ENCODE measurements at places on chromosomes 7 and 10.

DNA sequence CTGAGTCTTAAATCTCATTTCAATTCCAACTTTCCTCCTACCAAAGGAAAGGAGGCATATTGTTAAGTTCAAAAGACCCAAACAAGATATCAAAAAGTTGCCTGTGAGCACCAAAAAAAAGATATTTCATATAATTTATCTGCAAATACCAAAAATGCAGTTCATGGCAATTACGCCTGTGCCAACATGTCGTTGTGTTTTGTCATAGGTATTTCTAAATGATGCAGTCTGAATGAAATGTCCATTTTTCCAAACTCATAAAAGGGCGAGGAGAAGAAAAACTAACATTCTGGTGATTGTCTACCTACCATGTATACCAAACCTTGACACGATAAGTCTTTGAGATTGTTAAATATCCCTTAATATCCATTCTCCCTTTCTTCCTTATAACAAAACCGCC lies 109.8 kb downstream of the SGMS1 start:
- no peaks in the 10 kb centered on the region for H3K36me3 ChIP-seq
- H3K27me3 ChIP-seq = no peaks in the 10 kb centered on the region
- H3K4me3 ChIP-seq = no peak overlapping the region
- DNase-seq = no peak

DNA sequence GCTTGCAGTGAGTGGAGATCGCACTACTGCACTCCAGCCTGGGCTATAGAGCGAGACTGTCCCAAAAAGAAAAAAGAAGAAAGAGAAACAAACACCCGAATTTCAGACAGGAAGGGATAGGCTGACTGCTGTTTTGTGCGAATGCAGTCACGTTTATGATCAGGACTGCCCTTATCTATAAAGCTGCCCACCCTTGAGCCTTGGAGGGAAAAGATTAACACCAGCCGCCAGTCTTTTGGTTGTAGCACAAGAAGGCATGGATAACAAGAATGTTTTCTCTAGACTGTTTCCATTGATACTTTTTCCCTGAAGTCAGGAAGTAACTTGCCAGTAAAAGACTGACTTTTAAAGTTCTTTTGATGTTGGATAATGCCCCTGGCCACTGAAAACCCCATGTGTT lies 314.0 kb downstream of the BICC1 start:
- H3K27ac ChIP-seq = no peak overlapping the region
- no peak for DNase-seq
- H3K27me3 ChIP-seq = no peaks in the 10 kb centered on the region

DNA sequence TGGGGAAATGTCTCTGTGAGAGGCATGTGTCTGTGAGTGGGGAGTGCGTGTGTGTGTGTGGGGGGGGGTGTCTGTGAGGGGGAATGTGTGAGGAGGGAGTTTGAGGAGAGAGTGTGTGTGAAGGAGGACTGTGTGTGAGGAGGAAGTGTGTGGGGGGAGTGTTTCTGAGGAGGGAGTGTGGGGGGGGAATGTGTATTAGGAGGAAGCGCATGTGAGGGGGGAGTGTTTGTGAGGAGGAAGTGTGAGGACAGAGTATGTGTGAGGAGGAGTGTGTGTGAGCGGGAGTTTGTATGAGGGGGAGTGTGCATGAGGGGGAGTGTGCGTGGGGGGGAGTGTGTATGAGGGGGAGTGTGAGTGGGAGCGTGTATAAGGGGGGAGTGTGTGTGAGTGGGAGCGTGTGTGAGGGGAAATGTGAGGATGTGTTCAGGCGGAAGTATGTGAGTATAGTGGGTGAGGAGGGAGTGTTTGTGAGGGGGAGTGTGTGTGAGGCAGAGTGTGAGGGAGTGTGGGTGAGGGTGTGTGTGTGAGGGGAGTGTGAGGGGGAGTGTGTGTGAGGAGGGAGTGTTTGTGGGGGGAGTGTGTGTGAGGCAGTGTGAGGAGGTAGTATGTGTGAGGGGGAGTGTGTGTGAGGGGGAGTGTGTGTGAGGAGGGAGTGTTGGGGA lies 21.8 kb upstream of the PTPRN2 start:
- no peaks in the 10 kb centered on the region for H3K27me3 ChIP-seq
- H3K36me3 ChIP-seq = peaks cover 19% of the 10 kb centered on the region
- DNase-seq = no peak
- no peaks in the 10 kb centered on the region for H3K4me1 ChIP-seq

DNA sequence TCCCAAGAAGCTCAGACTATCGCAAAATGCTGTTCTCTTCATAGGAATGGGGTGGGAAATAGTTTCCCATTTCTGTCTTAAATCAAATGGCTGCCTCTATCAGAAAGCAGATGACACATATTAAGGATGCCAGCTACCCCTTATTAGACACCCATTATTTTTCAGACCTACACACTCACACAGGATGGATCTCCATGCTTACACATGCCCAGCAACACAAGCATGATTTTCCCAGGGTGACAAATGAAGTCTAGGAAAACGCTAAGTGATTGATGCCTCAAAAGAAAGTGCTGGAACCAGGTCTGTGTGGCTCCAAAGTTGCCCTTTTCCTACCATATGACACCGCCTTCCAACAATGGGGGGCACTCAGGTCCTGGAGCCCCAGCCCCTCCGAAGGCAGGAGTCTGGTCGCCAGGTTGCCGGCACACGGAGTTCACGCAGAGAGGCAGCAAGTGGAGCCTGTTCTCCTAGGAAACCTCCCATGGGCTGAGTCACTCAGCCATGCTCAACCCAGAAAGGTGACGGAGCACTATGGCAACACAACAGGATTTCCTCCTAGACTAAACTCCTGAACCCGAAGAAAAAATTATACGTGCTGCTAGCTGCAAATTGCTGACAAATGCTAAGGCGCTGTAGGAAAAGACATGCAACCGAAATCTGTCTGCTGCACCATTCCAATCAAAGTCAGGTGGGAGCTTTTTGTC lies 19.8 kb downstream of the VOPP1 start:
- DNase-seq = no peak
- H3K36me3 ChIP-seq = peaks cover 18% of the 10 kb centered on the region
- H3K4me1 ChIP-seq = peaks cover 46% of the 10 kb centered on the region
- H3K27ac ChIP-seq = no peak overlapping the region
- H3K27me3 ChIP-seq = no peaks in the 10 kb centered on the region

GRCh38 chr7:42217548-42217947 lies 19.5 kb downstream of the GLI3 start:
- peaks cover 2% of the 10 kb centered on the region for H3K27me3 ChIP-seq
- H3K36me3 ChIP-seq = no peaks in the 10 kb centered on the region
- no peak overlapping the region for H3K4me3 ChIP-seq

DNA sequence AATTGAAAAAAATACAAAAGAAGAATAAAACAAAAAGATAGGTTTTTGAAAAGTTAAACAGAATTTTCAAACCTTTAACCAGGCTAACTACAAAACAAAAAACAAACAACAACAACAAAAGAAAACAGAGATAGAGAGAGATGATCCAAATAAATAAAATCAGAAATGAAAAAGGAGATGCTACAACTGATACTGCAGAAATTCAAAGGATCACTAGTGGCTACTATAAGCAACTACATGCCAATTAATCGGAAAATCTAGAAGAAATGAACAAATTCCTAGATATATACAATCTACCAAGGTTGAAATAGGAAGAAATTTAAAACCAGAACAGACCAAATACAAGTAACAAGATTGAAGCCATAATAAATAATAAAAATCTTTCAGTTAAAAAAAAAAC lies 326.8 kb upstream of the VSTM2A start:
- no peak overlapping the region for H3K27ac ChIP-seq
- no peak for DNase-seq
- no peaks in the 10 kb centered on the region for H3K36me3 ChIP-seq
- H3K27me3 ChIP-seq = no peaks in the 10 kb centered on the region
- no peak overlapping the region for H3K4me3 ChIP-seq

- H3K4me1 ChIP-seq = no peaks in the 10 kb centered on the region
- no peak overlapping the region for H3K4me3 ChIP-seq
- H3K36me3 ChIP-seq = no peaks in the 10 kb centered on the region
- no peaks in the 10 kb centered on the region for H3K27me3 ChIP-seq
- no peak overlapping the region for H3K27ac ChIP-seq
Observed at GRCh38 chr7:138077809-138078208, 1.6 kb downstream of the AKR1D1 start.

GRCh38 chr7:47549916-47550315 lies 32.0 kb downstream of the TNS3 start:
- no peaks in the 10 kb centered on the region for H3K27me3 ChIP-seq
- no peak overlapping the region for H3K4me3 ChIP-seq
- no peak for DNase-seq
- no peaks in the 10 kb centered on the region for H3K4me1 ChIP-seq

GRCh38 chr10:72096115-72097000 lies 8.0 kb upstream of the SPOCK2 start:
- H3K4me3 ChIP-seq = no peak overlapping the region
- DNase-seq = no peak
- H3K36me3 ChIP-seq = peaks cover 6% of the 10 kb centered on the region
- H3K27me3 ChIP-seq = no peaks in the 10 kb centered on the region
- peaks cover 3% of the 10 kb centered on the region for H3K4me1 ChIP-seq

- DNase-seq = no peak
- H3K27me3 ChIP-seq = no peaks in the 10 kb centered on the region
- H3K4me1 ChIP-seq = no peaks in the 10 kb centered on the region
- no peak overlapping the region for H3K27ac ChIP-seq
- no peaks in the 10 kb centered on the region for H3K36me3 ChIP-seq
Observed at GRCh38 chr7:18163091-18163490, 135.4 kb upstream of the PRPS1L1 start.

DNA sequence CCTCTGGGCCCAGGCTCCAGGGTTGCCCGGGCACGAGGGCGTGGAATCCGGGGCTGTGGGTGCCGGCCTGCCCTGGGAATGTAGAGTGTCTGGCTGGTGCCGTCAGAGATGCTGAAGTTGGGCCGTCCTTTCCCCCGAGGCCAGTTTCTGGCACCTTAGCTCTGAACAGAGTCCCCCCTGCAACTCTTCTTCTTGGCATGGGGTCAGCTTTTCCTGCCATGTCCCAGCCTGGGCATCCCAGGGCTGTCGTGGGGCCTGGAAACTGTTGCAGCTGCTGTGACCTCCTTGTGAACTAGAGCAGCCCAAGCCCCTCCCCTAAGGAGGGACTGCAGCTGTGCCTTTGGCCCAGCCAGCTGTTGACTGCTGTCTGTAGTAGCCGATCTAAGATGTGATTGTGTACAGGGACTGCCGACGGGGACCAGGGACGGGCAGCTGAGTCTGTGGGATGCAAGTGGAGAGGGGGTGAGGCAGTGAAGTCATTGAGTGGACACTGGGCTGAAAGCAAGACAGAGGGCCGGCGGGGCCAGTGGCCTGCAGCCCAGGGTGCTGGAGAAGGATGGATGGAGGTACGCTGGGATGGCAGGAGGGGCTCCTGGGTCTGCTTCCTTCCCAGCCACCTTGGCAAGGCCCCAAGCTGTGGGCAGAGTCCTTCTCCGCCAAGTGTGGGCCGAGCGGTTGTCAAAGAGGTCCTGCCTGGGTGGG lies 35.8 kb downstream of the GBX1 start:
- peaks cover 12% of the 10 kb centered on the region for H3K27me3 ChIP-seq
- H3K36me3 ChIP-seq = no peaks in the 10 kb centered on the region
- DNase-seq = no peak
- H3K4me3 ChIP-seq = no peak overlapping the region
- H3K4me1 ChIP-seq = no peaks in the 10 kb centered on the region

DNA sequence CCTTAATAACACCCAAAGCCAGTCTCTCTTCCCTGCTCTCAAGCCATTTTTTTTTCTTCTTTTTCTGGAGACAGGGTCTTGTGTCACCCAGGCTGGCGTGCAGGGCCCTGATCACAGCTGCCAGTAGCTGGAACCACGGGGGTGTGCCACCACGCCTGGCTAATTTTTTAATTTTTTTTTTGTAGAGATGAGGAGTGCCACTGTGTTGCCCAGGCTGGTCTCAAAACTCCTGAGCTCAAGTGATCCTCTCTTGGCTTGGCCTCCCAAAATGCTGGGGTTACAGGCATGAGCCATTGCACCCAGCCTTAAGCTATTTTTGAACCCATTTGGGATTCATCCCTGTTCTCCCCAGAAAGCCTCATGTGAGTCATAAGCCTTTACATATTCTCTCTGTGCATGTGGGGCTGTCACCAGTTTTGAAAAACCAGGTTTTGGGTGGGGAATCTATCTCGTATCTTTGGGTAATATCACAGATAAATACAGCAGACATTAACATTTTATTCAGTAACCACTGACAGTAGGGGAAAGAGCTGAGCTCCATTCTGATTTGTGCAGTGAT lies 15.5 kb downstream of the ZNF487 start:
- DNase-seq = no peak
- peak overlapping the region; percentile 22 for H3K4me3 ChIP-seq
- no peaks in the 10 kb centered on the region for H3K36me3 ChIP-seq
- H3K27me3 ChIP-seq = no peaks in the 10 kb centered on the region

- H3K36me3 ChIP-seq = no peaks in the 10 kb centered on the region
- H3K4me1 ChIP-seq = no peaks in the 10 kb centered on the region
- DNase-seq = no peak
- H3K4me3 ChIP-seq = no peak overlapping the region
- H3K27ac ChIP-seq = no peak overlapping the region
- H3K27me3 ChIP-seq = no peaks in the 10 kb centered on the region
Observed at GRCh38 chr10:103235775-103236174, 9.9 kb upstream of the RPEL1 start.

GRCh38 chr7:22399546-22399945 lies 42.6 kb upstream of the RAPGEF5 start:
- H3K4me3 ChIP-seq = no peak overlapping the region
- DNase-seq = no peak
- no peaks in the 10 kb centered on the region for H3K27me3 ChIP-seq
- no peak overlapping the region for H3K27ac ChIP-seq

- DNase-seq = no peak
- no peak overlapping the region for H3K4me3 ChIP-seq
- H3K4me1 ChIP-seq = peaks cover 38% of the 10 kb centered on the region
- no peaks in the 10 kb centered on the region for H3K27me3 ChIP-seq
- no peaks in the 10 kb centered on the region for H3K36me3 ChIP-seq
- no peak overlapping the region for H3K27ac ChIP-seq
Observed at GRCh38 chr10:5658871-5659618, 7.3 kb downstream of the ASB13 start.

- no peaks in the 10 kb centered on the region for H3K36me3 ChIP-seq
- H3K27ac ChIP-seq = no peak overlapping the region
- no peak for DNase-seq
- no peaks in the 10 kb centered on the region for H3K27me3 ChIP-seq
- H3K4me3 ChIP-seq = no peak overlapping the region
Observed at GRCh38 chr10:31683682-31684081, 244.9 kb downstream of the ARHGAP12 start.

DNA sequence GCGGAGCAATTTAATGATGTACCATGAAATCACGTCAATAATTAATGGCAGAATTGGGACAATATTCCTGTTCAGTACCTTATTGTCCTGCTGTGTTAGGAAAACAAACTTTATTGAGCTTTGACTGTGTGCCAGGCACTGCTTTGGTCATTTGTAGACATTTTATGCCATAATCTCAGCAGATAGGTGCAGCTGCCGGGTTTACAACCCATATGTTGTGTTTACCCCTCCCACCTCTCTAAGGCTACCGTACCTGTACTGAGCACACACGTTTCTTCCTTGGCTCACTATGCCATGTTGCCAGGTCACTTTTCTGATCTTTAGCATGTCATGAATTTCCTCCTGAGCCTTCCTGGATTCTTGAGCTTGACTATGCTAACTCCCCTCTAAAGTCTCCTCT lies 422.2 kb downstream of the PHTF2 start:
- no peak for DNase-seq
- H3K36me3 ChIP-seq = no peaks in the 10 kb centered on the region
- no peak overlapping the region for H3K27ac ChIP-seq
- H3K4me3 ChIP-seq = no peak overlapping the region

Measured in thymus (tissue), 14 donors.